Activated naive CD4-positive, alpha-beta T cell treated with Interleukin-2 at 50 U/mL for 16 hours (primary cell): ENCODE measurements at places on chromosomes 3 and 15.

GRCh38 chr15:29142129-29142747, 127.4 kb downstream of the NSMCE3 start:
- DNase-seq: no peak

GRCh38 chr3:146561879-146562278, 17.5 kb upstream of the PLSCR1 start:
- DNase-seq: no peak

DNA sequence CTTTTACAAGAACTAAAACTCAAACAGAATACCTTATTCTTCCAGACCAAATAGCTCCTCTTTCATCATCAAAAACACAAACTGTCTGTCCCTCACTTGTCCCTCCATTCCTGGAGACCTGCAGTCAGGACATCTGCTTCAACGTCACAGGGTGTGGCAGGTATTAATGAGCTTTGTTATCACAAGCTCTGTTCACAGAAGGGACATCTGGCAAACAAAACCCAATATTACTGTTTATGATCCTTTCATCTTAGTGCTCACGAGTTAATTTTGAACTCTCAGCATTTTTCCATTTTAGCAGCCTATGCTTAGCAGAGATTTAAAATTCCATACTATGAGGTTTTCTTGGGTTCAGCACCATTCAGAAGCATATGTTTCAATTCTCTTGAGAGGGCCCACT, 32.9 kb downstream of the AP3S2 start:
- no peak for DNase-seq

GRCh38 chr3:105523501-105523900, 156.8 kb downstream of the ALCAM start:
- no peak for DNase-seq

DNA sequence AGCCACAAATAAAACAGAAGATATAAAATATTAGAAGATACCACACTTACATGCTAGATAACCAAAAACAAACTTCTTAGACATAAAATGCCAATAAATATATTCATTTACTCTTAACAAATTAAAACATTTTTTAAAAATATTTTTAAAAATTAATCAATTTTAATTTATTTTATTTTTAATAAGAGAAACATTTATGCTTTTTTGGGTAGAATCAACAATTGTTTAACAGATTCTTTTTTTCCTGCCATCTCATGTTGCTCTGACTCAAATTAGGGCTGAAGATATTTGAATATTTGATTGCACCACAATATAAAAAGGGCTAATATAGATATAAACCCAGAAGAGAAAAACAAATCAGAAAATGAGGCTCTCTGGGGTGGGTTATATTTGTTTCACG, 172.6 kb downstream of the GOLGA6L6 start:
- DNase-seq: no peak
